ENCODE measurements at places on chromosomes 1 and 21.

DNA sequence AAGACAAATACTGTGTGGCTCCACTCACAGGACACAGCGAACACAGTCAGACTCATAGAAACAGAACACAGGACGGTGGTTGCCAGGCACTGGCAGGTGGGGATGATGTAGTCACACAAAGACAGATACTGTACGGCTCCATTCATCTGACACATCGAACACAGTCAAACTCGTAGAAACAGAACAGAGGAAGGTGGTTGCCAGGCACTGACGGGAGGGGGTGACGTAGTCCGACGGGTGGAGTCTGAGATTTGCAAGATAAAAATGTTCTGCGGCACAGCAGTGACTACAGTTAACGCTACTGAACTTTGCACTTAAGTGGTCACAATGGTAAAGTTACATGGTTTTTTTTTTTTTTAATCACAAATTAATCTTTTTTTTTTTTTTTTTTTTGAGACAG is 18.7 kb downstream of the C21orf58 start:
- peak; percentile 22 for DNase-seq

DNA sequence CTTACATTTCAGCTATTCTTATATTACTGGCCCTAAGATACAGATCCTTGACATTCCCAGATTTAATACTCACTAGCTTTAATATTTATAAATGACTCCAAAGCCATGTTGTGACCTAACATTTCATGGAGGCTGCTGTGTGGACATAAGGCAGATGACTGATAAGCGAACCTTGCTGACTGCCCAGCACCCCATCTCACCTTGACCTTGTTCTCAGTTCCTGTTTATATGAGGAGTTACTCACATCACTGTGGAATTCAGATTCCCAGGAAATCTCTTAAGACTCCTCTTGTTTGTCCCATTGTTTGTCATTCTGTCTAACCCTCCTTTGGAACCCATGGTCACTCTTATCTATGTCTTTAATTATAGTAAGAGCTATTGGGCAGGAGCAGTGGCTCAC is 21.9 kb downstream of the RAB3B start:
- no peak for DNase-seq

DNA sequence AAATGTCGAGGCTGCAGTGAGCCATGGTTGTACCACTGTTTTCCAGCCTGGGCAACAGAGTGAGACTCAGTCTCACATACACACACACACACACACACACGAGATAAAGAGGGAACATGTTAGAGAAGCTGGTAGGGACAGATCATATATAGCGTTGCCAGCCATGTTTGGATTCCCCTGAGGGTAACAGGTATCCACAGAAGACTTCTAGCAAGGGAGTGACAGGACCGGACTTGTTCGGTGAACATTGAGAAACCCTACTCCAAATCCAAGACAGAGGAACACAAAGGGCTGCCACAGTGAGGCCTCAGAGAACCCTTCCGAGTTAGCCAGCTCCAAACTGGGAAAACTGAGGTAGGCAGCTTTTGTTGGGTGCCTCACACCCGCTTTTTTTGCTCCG is 3.7 kb upstream of the SARS1 start:
- DNase-seq = no peak

DNA sequence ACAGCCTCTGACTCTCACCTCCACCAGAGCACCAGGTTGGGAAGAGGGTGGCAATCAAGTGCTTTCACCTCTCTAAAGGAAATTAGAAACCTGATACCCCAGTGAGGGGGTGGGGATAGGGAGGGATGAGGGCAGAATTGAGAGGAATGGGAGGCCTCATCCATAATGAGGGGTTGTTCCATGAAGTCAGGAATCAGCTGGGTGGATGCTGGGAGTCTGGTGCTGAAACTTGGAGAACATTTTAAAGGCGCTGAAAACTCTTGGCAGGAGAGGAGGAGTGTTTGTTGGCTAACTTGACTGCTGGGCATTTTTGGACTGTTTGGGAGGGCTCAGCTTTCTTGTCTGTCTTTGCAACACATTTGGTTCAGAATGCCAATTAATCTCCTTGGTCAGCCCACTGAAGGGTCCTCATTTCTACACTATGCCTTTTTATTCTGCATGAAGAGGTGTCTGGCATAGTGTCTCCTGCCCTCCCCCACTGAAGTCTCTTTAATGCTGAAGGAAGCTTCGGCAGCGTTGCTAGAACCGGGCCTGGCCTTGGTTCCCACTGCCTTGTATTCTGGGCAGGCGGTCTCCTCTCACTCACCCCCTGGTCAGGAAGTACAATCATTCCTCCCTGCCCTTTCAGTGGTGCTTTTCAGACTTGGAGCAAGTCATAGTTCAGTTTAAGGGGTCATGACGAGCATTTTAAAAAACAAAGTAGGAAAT is 2.2 kb downstream of the PHGDH start:
- DNase-seq = no peak

DNA sequence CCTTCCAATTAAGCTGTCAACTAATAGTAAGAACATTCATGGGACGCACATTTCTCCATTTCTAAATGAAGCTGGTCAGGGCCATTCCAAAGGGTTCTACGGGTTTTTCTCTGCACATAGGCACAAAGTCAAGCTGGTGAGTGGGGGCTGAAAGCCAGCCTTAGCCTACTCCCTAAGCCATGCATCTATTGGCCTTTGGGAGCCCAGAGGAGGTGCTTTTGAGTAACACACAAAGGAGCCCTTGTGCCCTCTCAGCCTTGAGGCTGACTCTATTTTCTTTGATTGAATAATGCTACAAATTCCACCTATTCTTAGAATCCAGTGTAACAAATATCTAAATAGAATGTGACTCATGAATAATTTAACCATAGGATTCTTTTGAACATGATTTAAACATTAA is 73.6 kb downstream of the RGS13 start:
- no peak for DNase-seq

GRCh38 chr1:91645031-91645430 is 144.4 kb downstream of the CDC7 start:
- no peak for DNase-seq

DNA sequence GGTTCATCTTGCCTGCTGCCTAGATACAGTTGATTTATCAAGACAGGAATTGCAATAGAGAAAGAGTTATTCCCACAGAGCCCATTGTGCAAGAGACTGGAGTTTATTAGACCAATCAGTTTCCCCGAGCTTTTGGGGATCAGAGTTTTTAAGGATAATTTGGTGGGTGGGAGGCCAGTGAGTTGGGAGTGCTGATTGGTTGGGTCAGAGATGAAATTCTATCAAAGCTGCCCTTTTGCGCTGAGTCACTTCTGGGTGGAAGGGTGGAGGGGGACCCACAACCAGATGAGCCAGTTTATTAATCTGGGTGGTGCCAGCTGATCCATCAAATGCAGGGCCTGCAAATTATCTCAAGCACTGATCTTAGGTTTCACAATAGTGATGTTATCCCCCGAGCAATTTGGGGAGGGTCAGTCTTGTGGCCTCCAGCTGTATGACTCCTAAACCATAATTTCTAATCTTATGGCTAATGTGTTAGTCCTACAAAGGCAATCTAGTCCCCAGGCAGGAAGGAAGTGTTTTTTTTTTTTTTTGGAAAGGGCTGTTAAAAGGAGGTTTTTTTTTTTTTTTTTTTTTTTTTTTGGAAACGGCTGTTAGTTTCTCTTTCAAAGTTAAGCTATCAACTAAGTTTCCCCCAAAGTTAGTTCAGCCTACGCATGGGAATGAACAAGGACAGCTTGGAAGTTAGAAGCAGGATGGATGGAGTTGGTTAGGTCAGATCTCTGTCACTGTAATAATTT is 7.4 kb downstream of the SLC16A4 start:
- DNase-seq = no peak
